T47D (cell line): ENCODE measurements at places on chromosomes 11 and 22.

GRCh38 chr11:45058647-45058950, 87.8 kb upstream of the PRDM11 start:
- DNase-seq, result no peak

- DNase-seq, result no peak
Measured at GRCh38 chr11:60095477-60096120, 7.1 kb downstream of the MS4A2 start.

DNA sequence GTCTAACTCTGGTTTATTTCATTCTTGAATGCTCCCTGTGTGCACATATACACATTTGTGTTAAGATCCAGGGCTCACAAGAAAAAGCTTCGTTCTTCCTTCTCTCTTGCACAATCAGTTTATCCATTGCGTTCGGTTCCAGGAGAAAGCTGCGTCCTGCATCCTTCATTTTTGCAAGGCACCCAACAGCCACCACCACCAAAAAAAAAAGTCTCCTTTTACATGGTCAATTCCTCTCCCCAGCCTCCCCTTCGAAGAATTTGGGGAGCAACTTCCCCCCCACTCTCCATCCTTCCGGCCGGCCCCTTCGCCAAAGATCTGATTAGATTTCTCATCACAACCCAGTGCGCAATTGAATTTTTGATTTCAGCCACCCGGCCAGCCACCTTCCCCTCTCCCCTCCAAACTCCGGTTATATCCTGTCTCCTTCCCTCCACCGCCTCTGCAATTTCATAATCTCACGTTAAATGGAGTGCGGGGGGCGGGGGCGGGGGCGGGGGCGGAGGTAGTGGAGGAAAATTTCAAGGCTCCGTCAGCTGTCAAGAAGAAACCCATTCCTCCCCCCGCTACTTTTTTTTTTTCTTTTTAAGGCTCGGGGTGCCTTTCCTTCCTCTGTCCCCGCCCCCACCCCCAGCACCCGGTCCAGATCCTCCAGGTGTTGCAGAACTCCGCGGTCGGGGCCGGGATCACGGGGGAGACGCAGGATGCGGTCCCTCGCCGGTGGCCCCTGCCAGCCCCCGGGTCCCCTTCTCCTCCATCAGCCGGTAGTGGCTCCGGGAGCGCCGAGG, 1166.5 kb downstream of the LRRC4C start:
- no peak for DNase-seq

- no peak for DNase-seq
Measured at GRCh38 chr11:115050756-115051155, 372.4 kb downstream of the NXPE2 start.

DNA sequence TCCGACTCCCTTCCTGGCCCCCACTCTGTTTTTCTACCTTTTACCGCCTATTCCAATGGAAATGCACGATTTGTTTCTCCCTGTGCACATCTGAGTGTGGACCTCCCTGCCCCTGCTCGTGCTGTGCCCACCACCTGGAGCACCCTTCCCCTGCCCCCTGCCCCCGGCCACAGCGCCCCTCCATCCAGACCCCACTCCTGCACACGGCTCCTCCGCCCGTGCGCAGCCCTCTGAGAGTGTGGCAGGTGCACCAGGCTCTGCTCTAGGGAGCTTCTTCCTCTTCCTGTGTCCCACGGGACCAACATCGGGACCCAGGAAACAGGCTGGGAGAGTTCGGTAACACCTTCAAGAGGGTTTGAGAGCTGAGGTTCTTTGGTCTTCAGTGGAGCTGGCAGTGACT, 62.9 kb downstream of the LRP5 start:
- no peak for DNase-seq

DNA sequence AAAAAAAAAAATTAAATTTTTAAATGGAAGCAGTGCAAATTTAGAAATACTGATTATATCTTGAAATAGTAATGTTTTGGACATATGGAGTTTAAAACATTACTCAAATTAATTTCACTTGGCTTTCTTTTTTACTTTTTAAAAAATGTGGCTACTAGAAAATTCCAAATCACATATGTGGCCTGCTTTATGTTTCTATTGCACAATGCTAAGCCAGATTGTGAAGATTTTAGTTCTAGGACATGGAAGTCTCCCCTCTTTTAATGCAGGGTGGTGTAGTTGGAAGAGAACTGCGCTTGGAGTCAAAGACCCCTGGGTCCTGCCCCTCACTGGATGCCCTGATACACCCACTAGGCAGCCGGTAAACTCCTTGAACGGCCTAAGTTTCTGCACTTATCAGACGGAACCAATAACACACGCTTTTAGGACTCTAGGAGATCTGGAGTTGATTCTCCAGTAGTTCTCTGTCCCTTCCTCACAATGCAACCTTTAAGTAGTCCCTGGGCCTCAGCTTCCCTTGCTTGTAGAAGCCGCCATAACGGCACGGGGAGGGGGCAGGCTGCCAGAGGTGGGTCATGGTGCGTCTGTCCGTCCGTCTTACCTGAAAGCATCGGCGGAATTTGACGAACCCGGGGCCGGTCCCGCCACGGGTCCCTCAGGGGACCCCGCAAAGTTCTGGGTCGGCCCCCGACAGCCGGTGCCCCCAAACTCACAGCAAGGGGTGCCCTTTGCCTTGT, 505 bp downstream of the FAM227A start:
- no peak for DNase-seq

DNA sequence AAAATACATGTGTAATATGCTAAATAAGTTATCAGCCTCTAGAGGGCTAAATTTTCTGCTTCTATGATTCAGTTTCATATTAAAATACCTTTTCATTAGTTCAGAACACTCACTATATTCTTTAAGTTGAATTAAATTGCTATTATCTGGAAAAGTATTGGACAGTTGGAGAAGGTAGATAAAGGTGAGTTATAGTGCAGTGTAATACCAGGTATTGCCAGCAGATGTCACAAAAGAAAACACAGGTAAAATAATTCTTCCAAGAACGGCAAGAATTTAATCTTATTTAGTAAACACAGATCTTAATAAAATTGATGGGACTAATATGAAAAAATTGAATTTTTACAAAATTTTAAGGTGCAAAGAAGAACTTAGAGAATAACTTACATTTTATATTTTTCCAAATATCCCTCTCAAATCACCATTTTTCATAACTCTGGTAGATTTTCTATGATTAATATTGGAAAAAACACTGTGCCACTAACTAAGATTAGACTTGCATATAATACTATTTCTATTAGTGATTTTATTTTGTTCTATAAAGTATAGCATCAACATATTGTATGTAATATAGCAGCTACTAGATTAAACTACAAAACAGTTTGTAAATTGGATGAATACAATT, 1.7 kb upstream of the LRRC4C start:
- peak; percentile 19 for DNase-seq

DNA sequence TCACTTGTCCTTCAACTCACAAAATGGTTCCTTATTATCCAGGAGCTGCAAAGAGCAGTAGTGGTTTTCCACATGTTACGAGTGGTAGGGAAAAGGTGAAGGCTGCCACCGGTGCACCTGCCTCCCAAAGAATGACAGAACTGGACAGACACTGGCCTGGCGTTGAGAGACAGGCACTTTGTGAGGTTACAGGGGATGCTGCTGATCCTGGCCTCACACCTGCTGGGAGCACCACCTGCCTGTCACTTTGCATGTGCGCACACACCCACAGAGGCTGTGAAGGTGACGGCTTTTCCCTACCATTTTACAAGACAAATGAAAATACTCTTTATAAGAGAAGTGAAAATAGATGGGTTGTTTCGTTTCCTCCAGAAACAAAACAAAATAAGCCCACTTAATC, 175.3 kb upstream of the B3GAT1 start:
- no peak for DNase-seq
